Central memory CD8-positive, alpha-beta T cell (primary cell): ENCODE measurements at places on chromosomes 11 and 22.

- H3K27me3 ChIP-seq, result no peaks in the 10 kb centered on the region
- H3K36me3 ChIP-seq, result no peaks in the 10 kb centered on the region
- DNase-seq, result no peak
- no peak overlapping the region for H3K27ac ChIP-seq
Observed at GRCh38 chr11:8368772-8369171, 105.1 kb upstream of the LMO1 start.

DNA sequence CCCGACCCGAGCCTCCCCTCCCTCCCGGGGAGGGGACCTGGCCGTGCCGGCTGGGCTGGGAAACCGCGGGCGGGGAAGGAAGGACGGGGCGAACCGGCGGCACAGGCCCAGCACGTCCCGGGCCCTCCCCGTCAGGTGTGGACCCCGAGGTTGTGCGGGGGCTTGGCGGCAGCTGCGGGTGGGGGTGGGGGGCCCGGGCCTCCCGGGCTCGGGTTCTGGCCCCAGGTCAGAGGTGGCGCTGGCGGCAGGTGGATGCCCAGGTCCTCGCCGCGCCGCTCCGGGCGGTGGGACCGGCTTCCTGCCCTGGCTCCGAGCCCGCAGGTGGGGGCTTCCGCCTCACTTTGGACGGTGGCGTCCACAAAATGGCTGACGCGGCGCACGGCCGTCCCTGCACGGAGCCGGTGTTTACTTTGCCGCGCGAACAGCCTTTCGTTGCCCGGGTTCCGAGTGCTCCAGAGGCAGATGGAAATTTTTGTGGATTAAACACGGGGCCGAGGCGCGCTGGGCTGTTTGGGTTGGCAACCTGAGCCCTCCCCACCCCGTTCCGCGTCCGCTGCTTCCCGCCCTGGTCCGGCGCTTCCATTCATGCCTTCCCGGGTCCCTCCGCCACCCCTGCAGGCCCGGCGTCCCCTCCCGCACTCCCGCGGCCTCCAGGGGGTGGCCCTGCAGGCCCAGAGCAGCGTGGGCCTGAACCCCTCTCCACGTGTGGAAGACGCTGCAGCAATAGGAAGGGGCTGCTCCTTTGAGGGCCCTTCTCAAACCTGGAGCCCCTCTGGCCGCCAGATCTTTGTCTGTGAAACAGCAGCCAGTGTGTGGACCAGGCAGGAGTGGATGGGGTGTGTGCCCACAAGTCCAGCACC is 92.0 kb upstream of the KCNQ1OT1 start:
- DNase-seq, result no peak
- H3K36me3 ChIP-seq, result peaks cover 6% of the 10 kb centered on the region
- no peaks in the 10 kb centered on the region for H3K4me1 ChIP-seq

DNA sequence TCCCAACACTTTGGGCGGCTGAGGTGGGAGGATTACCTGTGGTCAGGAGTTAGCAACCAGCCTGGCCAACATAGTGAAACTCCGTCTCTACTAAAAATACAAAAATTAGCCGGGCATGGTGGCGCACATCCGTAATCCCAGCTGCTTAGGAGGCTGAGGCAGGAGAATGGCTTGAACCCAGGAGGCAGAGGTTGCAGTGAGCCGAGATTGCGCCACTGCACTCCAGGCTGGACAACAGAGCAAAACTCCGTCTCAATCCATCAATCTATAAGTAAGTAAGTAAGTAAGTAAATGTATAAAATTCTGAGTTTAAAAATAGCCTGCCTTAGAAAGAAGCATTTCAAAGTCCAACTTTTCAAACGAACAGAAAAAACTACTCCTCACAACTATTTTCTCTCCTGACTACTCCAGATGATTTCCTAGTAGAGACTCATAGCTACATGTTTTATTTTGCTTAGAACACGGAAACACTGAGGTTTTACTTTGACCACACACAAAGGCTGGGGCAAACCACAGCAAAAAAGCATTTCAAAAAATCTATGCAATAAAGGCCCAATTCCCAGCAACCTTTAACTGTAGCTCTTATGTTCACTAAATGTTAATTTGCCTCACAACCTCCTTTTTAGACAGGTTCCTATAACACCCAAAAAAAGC is 16.3 kb downstream of the SPTY2D1 start:
- H3K36me3 ChIP-seq, result peaks cover 28% of the 10 kb centered on the region
- peak overlapping the region; percentile 59 for H3K27ac ChIP-seq
- peak overlapping the region; percentile 66 for H3K4me3 ChIP-seq
- no peak for DNase-seq
- no peaks in the 10 kb centered on the region for H3K27me3 ChIP-seq

- H3K27me3 ChIP-seq, result no peaks in the 10 kb centered on the region
- no peak overlapping the region for H3K27ac ChIP-seq
- peaks cover 9% of the 10 kb centered on the region for H3K36me3 ChIP-seq
- no peak for DNase-seq
- H3K4me3 ChIP-seq, result no peak overlapping the region
Observed at GRCh38 chr11:44071157-44071556, 5.1 kb downstream of the ACCS start.

DNA sequence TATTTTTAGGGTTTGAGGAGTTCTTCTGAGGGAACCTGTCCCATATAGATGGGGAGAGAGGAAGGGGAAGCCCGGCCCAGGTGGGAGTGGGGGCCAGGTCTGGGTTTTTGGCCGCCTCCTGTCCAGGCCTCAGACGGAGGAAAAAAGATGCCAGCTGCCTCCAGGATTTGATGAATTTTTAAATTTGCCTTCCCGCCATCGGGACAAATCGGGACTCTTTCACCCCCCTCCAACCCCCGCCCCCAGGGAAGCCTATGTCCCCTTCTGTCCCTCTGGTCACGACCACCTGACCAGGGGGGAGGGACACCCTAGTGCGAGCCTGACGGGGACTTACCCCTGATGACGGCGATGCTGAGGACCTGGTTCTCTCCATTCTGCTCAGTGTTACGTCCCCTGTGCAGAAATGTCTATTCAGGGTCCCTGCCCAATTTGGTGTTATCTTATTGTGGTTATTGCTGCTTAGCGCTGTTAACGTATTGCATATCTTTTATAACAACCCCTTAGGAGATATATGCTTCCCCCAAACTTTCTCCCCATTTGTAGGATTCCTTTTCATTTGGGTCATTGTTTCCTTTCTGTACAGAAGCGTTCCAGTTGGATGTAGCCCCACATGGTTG is 115.9 kb upstream of the GRK3 start:
- peaks cover 38% of the 10 kb centered on the region for H3K4me1 ChIP-seq
- no peaks in the 10 kb centered on the region for H3K27me3 ChIP-seq
- H3K36me3 ChIP-seq, result peaks cover 9% of the 10 kb centered on the region
- no peak for DNase-seq
- H3K27ac ChIP-seq, result peak overlapping the region; percentile 82

GRCh38 chr22:23787600-23787896 is 782 bp downstream of the SMARCB1 start:
- peaks cover 10% of the 10 kb centered on the region for H3K36me3 ChIP-seq
- DNase-seq, result no peak
- H3K27ac ChIP-seq, result peak overlapping the region; percentile 76
- H3K4me1 ChIP-seq, result peaks cover 21% of the 10 kb centered on the region

GRCh38 chr11:106061954-106062949 is 14.9 kb downstream of the KBTBD3 start:
- H3K27me3 ChIP-seq, result no peaks in the 10 kb centered on the region
- no peak for DNase-seq
- no peak overlapping the region for H3K4me3 ChIP-seq
- peaks cover 15% of the 10 kb centered on the region for H3K4me1 ChIP-seq
- H3K27ac ChIP-seq, result no peak overlapping the region

DNA sequence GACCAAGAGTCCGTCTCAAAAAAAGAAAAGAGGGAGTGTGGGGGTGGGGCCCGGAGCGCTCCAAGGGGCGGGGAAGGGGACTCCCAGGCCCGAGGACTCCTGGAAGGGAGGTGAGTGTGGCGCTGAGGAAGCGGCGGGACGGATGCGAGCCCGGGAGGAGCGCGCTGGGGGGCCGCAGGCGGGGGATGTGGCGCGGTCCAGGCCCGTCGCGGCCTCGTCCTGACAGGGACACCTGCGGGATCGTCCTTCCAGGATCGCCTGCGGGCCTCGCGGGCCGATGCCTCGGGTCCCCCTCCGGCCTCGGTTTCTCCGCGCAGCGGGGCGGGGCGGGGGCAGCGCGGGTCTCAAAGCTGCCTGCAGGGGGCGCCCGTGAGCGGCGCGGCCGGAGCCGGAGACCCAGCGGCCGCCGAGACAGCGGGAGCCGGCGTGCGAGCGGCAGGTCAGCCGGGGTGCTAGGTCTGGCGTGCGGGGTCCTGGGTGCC is 3.8 kb upstream of the ADORA2A start:
- H3K4me1 ChIP-seq, result peaks cover 42% of the 10 kb centered on the region
- H3K4me3 ChIP-seq, result peak overlapping the region; percentile 80
- no peaks in the 10 kb centered on the region for H3K27me3 ChIP-seq
- peak overlapping the region; percentile 83 for H3K27ac ChIP-seq

DNA sequence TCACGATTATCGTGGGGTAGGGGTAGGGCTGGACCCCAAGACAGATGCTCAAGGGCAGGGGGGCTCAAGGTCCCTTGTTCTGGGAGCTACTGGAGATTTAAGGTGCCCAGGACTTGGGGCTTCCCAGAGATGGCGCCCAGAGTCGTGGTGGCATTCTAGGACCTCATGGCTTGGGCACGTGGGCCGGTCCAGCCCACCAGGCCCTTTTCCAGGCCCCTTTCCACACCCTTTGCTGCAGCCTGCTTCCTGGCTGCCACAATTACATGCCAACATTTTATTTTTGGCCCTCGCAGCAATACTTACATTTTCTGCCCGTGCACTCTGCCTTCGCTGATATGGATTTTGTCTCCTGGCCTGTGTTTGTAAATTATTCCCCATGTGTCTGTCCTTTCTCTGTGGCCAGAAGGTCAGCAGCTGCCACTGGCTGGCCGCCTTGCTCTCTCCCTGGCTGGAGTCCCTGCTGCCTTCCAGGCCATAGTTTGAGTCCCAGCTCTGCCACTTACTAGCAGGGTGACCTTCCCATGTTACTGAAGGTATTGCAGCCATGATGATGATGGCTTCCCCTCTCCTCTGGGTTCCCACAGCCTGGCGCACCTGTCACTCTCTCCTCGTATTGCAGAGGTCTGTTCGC is 11.2 kb downstream of the MB start:
- no peak overlapping the region for H3K4me3 ChIP-seq
- DNase-seq, result no peak
- no peak overlapping the region for H3K27ac ChIP-seq
- H3K36me3 ChIP-seq, result no peaks in the 10 kb centered on the region

DNA sequence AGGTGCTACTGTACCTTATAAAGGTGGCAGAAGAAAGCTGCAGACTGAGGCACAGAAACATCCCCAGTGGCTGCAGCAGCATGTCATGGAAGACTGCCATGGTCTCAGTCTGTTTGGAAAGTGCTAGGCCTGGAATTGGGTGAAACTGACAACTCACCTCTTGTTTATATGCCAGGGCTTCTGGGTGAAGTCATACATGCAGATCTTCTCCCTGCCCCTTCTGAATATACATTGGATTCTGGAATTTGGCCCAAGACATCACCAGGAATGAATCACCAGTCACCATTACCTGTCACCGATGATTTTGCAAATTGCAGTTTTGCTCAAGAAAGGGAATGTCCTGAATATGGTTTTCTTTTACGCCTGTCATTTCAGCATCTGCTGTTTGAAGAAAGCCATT is at the start of gene PLET1:
TSS of gene PLET1 (minus strand) at position 371 of the 400 bp plus-strand sequence. CDS start at position 100, 271 bp downstream.
- peaks cover 2% of the 10 kb centered on the region for H3K36me3 ChIP-seq
- H3K27me3 ChIP-seq, result no peaks in the 10 kb centered on the region
- no peaks in the 10 kb centered on the region for H3K4me1 ChIP-seq
- DNase-seq, result no peak
- no peak within 1 kb of the TSS for H3K27ac ChIP-seq
- no peak within 1 kb of the TSS for H3K4me3 ChIP-seq
